ENCODE measurements at places on chromosomes 16 and 17.

- no peak for DNase-seq
Observed at GRCh38 chr16:12425134-12425941, 378.3 kb downstream of the CPPED1 start.

- no peak for DNase-seq
Observed at GRCh38 chr17:8707332-8708024, 37.2 kb downstream of the CCDC42 start.

- no peak for DNase-seq
Observed at GRCh38 chr17:72430611-72431432, 310.0 kb downstream of the SOX9 start.

DNA sequence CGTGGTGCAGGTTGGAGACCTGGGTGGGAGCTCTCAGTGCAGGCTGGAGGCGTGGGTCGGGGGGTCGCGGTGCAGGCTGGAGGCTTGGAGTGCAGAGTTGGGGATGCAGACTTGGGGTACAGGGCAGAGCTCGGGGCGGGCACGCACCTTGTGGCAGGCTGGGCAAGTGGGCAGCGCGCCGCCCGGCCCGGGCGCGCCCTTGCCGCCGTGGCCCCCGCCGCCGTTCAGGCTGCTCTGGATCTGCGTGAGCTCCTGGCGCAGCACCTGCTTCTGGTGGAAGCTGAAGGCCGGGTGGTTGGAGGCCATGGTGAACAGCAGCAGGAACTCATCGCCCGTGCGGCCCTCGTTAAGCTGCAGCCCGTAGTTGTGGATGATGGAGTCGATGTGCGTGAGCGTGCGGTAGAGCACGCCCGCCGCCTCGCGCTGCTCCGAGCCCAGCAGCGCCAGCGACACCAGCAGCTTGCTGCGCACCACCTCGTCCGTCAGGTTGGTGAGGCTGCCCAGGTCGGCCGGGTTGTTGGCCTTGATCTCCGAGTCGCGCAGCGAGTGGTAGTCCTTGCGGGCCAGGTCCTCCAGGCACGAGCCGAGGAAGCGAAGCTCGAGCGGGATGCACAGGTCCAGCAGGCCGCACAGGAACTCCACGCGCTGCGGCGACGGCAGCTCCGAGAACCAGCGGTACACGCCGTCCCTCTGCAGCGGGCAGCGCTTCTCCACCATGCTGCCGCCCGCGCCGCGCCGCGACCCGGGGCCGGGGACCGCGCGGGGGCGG, 1.1 kb downstream of the ZCCHC14 start:
- no peak for DNase-seq

Data from AG04449 (cell line).